ENCODE measurements at places on chromosomes 5 and 9.
A peak's percentile ranks its signal among the peaks of the same experiment; 100 is the strongest.

DNA sequence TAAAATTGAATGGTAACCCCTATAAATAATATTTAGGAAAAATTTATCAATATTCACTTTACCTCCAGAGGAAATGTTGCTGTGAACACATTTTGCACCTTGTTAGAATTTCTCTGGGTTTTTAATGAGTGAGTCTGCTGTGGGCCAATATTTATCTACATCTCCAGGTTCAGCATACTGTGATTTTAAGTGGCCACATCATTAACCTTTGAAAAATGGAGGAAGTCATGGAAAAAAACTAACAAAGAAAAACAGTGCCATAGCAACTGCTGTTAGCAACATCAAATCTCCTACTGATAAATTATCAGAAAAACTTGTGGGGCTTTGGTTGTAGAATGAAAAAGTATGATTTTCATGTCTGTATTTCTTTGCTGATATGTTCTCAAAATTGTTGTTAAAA is 55.0 kb downstream of the CD180 start:
- DNase-seq, result no peak

GRCh38 chr5:122110987-122111386 is 18.4 kb upstream of the ZNF474 start:
- DNase-seq, result no peak

DNA sequence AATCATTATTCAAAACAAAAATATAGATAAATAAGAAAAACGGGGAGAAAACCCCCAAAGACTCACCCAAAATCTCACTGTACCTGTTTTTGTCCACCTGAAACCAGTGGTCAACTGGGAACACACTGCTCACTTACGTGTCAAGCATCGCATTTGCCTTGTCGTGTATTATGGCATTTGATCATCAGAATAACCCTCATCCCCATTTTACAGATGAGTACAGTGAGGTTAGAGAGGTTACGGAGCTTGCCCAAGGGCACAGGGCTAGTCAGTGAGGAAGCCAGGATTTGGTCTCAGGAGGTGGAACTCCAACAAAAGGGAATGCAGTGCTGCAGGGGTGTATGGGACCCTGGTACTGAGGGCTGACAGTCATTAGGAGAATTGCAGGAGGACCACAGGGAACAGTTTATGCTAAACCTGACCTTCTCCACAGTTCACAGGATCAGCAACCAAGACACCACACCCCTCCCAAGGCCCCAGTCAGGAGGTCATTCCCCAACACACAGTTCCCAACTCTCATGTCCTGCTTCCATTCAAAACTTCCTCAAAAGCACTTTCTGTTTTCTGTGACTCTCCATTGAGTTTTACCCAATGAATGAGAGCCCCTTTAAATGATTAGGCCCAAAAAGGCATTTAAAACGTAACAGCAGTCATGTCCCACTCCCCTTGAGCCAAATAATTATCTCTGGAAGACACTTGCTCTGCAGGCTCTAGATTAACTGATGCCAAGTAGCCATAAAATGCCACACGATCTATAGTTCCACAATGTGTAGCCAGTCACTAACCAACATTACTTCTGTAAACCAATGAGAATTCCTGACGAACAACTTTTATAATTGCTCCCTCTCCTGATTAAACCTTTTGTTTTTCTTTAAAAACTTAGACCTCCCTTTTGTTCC is 50.8 kb downstream of the CTSL start:
- no peak for DNase-seq

- no peak for DNase-seq
These were observed 239.6 kb upstream of the NREP start for GRCh38 chr5:111996574-111996973.

DNA sequence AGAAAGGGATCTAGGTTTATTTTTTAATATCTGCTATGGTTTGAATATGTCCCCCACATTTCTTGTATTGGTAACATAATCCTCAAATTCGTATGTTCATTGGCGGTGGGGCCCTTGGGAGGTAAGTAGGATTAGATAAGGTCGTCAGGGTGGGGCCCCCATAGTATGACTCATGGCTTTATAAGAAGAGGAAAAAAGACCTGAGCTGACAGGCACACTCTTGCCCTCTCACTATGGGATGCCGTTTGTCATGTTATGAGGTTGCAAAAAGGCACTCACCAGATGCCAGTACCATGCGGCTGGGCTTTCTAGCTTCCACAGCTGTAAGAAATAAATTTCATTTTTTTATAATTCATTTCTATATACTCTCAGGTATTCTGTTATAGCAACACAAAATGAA is 67.3 kb upstream of the SGCD start:
- DNase-seq, result no peak

GRCh38 chr9:89533411-89534095 is 35.6 kb upstream of the SEMA4D start:
- DNase-seq, result no peak

DNA sequence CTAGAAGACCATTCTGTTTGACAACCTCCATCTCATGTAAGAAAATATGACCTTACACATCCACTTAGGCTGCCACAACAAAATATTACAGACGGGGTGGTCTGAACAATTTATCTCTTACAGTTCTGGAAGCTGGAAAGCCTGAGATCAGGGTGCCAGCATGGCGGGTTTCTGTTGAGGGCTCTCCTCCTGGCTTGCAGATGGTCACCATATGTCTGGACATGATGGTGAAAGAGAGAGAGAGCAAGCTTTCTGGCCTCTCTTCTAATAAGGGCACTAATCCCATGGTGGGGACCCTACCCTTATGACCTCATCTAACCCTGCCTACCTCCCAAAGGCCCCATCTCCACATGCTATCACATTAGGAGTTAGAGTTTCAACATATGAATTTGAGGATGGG is 66.0 kb downstream of the AMBP start:
- no peak for DNase-seq

- DNase-seq, result no peak
These were observed 48.5 kb downstream of the RNF180 start for GRCh38 chr5:64214132-64214531.

- no peak for DNase-seq
These were observed 59.4 kb upstream of the UBTD2 start for GRCh38 chr5:172342918-172343317.

- no peak for DNase-seq
These were observed 476.6 kb upstream of the WWC1 start for GRCh38 chr5:167814828-167815227.

DNA sequence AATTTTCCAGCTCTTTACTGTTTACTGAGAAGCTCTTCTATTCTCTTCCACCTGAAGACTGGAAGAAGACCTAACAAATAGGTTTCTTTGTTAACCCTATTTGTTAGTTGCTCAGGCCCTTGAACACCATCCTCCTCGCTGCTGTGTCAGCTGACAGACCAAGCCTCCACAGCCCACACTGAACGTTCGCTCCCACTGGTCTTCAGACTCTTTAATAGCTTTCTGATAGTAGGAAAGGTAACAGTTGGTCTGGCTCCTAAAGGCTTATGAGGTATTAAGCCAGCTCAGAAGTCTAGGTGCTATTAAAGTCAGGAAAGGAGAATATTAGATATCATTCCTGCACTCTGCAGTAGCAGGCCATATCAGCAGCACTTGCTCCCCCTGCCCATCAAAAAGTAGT is 23.3 kb upstream of the F2R start:
- no peak for DNase-seq

DNA sequence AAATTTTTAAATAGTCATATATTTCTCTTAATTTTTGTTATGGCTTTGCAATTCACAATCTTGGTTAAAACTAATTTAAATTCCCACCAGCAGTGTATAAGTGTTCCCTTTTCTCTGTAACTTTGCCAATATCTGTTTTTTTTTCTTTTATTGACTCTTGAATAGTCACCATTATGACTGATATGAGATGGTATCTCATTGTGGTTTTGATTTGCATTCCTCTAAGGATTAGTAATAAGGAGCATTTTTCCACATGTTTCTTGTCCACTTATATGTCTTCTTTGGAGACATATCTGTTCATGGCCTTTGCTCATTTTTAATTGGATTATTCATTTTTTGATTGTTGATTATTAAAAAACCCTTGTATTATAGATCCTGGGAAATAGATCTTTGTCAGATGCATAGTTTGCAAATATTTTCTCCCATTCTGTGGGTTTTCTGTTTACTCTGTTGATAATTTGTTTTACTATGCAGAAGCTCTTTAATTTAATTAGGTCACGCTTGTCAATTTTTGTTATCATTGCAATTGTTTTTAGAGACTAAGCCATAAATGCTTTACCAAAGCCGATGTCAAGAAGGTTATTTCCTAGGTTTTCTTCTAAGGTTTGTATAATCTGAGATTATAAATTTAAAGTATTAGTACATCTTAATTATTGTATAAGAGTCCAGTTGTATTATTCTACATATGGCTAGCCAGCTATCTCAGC is 610.9 kb downstream of the CHSY3 start:
- no peak for DNase-seq

DNA sequence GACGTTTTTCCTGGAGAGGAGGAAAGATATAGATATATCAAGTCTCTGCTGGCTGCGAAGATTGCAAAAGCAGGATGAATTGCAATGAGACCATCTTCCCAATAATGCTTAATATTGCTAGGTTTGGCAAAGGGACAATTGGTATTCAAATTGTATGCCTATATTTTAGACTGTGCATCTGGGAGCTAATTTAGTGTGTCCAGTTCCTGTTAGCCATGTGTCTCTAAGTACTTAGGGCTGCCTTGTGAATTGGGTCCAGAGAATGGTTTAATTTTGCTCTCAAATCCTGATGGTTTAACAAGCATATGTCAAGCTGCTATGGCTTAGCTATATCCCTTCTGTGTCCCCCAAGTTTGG is 97.6 kb upstream of the ZNF366 start:
- no peak for DNase-seq

- no peak for DNase-seq
These were observed 6.6 kb upstream of the AHRR start for GRCh38 chr5:314676-315487.

- DNase-seq, result no peak
These were observed 85.8 kb downstream of the SLC44A1 start for GRCh38 chr9:105330201-105330600.

GRCh38 chr5:163306421-163306820 is 131.0 kb upstream of the CCNG1 start:
- peak; percentile 36 for DNase-seq

DNA sequence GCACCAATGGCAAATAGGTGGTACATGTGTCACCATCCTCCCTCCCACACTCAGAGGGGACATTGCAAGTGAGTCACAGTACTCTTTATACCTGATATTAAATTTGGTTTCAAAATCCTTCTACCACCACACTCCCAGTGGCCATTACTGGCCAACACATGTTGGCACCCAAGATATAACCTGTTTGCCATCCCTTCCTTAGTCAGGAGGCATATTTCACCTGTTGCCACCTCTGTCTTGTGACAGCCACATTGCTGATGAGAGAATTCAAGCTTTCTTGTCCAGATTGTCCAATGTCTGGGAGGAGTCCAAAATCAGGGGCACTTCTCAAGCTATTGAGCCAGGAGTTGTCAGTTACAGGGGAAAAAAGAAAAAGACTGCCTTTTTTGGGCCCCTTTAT is 80.2 kb upstream of the WWC1 start:
- no peak for DNase-seq

DNA sequence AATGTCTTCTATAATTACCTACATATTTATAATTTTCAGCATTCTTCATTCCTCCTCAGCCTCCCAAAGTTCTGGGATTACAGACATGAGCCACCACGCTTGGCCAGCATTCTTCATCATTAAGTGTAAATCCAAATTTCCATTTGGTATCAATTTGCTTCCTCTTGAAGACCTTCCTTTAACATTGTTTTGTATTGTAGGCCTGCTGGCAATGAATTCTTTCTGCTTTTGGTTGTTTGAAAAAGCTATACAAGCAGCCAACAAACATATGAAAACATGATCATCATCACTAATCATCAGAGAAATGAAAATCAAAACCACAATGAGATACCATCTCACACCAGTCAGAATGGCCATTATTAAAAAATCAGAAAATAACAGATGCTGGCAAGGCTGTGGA is 56.4 kb downstream of the GCNT4 start:
- no peak for DNase-seq

DNA sequence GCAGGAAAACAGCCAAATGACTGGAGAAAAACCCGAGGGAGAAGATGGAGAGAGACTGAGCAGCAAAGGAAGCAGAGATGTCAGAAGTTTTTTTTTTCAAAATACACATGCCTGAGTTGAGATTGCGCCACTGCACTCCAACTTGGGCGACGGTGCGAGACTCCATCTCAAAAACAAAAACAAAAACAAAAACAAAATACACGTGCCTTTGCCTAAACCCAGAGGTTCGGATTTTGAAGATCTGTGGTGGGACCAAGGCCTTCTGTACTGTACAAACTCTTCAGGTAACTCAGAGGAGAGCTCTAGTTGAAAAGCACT is 38.8 kb upstream of the FBXW11 start:
- DNase-seq, result no peak

DNA sequence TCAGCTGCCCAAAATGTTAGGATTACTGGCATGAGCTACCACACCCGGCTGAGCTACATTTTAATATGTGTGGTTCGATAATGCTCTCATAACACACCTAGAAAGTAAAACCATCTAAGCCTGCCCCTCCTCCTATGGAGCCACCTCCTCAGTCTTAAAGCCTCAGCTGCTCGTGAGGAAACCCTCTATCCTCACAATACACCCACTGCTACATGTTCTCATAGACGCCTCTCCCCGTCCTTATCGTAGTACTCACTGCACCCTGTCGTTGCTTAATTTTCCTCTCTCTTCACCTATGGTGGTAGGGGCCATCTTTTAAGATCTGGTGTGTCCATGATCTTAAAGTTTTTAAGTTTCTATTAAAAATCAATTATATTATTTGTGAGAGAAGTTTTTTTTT is 72.9 kb downstream of the RCL1 start:
- no peak for DNase-seq

GRCh38 chr5:11931638-11932037 is 27.4 kb upstream of the CTNND2 start:
- DNase-seq, result no peak

- no peak for DNase-seq
These were observed 831 bp downstream of the KLHL3 start for GRCh38 chr5:137734962-137735554.

- no peak for DNase-seq
These were observed 40.0 kb downstream of the RFK start for GRCh38 chr9:76354221-76354620.

DNA sequence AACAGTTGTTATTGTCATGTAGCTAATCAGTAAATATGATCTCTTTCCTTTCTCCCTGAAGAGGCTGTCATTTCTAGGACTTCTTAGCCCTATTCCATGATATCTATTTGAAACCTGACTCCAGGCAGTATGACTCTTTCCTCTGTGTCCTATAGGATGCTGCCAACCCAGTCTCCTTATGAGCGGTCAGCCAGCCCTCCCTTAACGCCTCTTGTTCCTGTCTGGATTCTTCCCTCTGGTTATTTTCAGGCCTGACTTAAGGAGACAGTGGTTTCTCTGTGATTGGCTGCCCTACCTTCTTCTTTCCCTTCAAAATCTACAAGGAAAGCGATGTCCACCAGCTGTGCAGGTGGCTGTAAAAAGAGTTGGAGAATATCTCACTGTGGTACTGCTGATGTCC is 19.4 kb upstream of the C5orf63 start:
- no peak for DNase-seq

GRCh38 chr9:78028926-78029325 is 2.7 kb downstream of the GNAQ start:
- DNase-seq, result peak; percentile 35

GRCh38 chr5:176415952-176416924 is at the start of gene CLTB:
CLTB (minus strand) TSS chr5:176416539; CDS start chr5:176416363, 176 bp downstream.
- DNase-seq, result peak; percentile 74

GRCh38 chr5:71652803-71653543 is 65.8 kb downstream of the MCCC2 start:
- no peak for DNase-seq

Data from AML-193 (cell line).